Uterus (tissue), 4 donors: ENCODE measurements at places on chromosomes 12 and 14. TPM values are rescaled to one million over a fixed set of nuclear protein-coding genes. Genes with fewer than 3 reads are reported as not detected.

Gene GNB3
- total RNA-seq: 18.3 TPM

Gene KRT83
- 0.21 TPM for total RNA-seq

Gene GALNT16
- total RNA-seq: 10.4 TPM

Gene ENDOU
- total RNA-seq: 0.64 TPM

Gene BDKRB1
- not detected for total RNA-seq

- H3K27ac ChIP-seq: no peak overlapping the region
- H3K4me3 ChIP-seq: no peak overlapping the region
- no peaks in the 10 kb centered on the region for H3K36me3 ChIP-seq
- H3K4me1 ChIP-seq: no peaks in the 10 kb centered on the region
These were observed 524.1 kb downstream of the LRFN5 start for GRCh38 chr14:42130815-42131214.

GRCh38 chr12:11693067-11693466 lies 43.6 kb downstream of the ETV6 start:
- H3K4me1 ChIP-seq: no peaks in the 10 kb centered on the region
- H3K27ac ChIP-seq: no peak overlapping the region
- no peaks in the 10 kb centered on the region for H3K27me3 ChIP-seq
- no peaks in the 10 kb centered on the region for H3K36me3 ChIP-seq
- DNase-seq: no peak

- no peaks in the 10 kb centered on the region for H3K27me3 ChIP-seq
- no peak overlapping the region for H3K27ac ChIP-seq
- no peaks in the 10 kb centered on the region for H3K4me1 ChIP-seq
These were observed 18.1 kb downstream of the PPM1H start for GRCh38 chr12:62916632-62917425.

- no peaks in the 10 kb centered on the region for H3K27me3 ChIP-seq
- no peak for DNase-seq
- H3K4me3 ChIP-seq: no peak overlapping the region
- H3K4me1 ChIP-seq: no peaks in the 10 kb centered on the region
- H3K36me3 ChIP-seq: no peaks in the 10 kb centered on the region
These were observed 29.1 kb downstream of the GABARAPL1 start for GRCh38 chr12:10241727-10242126.

GRCh38 chr14:24264298-24264697 lies 1.3 kb upstream of the TGM1 start:
- H3K27me3 ChIP-seq: no peaks in the 10 kb centered on the region
- H3K4me3 ChIP-seq: no peak overlapping the region
- no peaks in the 10 kb centered on the region for H3K36me3 ChIP-seq
- no peak for DNase-seq
- H3K27ac ChIP-seq: no peak overlapping the region

DNA sequence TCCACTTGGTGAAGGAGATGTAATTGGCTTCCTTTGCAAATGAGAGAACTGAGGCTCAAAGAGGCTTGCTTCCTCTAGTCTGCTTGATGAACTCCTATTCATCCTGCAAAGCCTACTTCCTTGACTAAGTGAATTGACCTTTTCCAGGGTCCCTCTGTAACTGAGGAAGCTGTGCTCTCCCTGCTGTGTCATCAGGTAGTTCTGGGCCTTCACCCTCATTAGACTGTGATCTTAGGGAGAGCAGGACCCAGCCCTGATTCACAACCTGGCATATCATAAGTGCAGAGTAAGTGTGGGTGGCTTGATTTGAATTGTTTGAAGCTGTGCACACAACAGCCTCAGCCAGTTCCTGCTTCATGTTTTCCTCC lies 16.3 kb downstream of the ASB2 start:
- H3K4me3 ChIP-seq: no peak overlapping the region
- DNase-seq: no peak
- no peaks in the 10 kb centered on the region for H3K4me1 ChIP-seq
- H3K27me3 ChIP-seq: no peaks in the 10 kb centered on the region
- no peaks in the 10 kb centered on the region for H3K36me3 ChIP-seq

- H3K4me3 ChIP-seq: no peak overlapping the region
- DNase-seq: no peak
- no peaks in the 10 kb centered on the region for H3K36me3 ChIP-seq
- H3K27me3 ChIP-seq: no peaks in the 10 kb centered on the region
- H3K4me1 ChIP-seq: no peaks in the 10 kb centered on the region
- peak overlapping the region; percentile 40 for H3K27ac ChIP-seq
These were observed 52.5 kb downstream of the DUSP16 start for GRCh38 chr12:12510141-12510540.
